Activated naive CD8-positive, alpha-beta T cell treated with anti-CD3 and anti-CD28 coated beads for 36 hours (primary cell): ENCODE measurements at places on chromosomes 11 and 22. TPM values are rescaled to one million over a fixed set of nuclear protein-coding genes. Genes with fewer than 3 reads are reported as not detected.

KBTBD3 gene
- total RNA-seq = 6.4 TPM

CABP4 gene
- 0.28 TPM for total RNA-seq

DNA sequence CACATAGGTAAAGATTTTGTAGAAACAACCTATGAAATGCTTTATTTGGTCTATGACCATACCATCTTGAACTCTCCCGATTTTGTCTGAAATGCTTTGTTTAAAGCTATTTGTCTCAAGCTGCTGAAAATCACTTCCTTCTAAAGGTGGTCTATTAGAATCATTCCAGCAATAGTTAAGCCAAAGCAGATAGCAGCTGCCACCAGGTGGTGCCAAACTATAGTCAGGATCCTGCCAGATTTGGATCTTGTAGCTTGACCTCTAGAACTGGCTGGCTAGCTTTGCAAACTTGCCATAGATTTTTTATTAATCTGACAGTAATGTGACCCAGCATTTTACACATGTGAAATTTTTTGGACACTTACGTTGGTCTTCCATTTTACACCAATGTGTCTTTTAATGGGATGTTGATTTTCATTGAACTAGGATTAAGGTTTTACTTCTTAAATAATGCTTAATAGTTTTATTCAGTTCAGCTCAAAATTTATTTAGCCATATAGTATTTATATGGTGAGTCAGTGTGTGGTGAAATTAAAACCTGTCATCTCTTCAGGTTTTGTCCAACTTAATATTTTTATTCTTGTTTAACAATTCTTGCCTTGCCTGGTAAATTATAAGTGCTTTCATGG lies 19.7 kb downstream of the CTR9 start:
- H3K36me3 ChIP-seq = peaks cover 39% of the 10 kb centered on the region
- H3K27me3 ChIP-seq = no peaks in the 10 kb centered on the region
- no peaks in the 10 kb centered on the region for H3K4me1 ChIP-seq
- peak; percentile 10 for DNase-seq
- peak overlapping the region; percentile 25 for H3K27ac ChIP-seq

DNA sequence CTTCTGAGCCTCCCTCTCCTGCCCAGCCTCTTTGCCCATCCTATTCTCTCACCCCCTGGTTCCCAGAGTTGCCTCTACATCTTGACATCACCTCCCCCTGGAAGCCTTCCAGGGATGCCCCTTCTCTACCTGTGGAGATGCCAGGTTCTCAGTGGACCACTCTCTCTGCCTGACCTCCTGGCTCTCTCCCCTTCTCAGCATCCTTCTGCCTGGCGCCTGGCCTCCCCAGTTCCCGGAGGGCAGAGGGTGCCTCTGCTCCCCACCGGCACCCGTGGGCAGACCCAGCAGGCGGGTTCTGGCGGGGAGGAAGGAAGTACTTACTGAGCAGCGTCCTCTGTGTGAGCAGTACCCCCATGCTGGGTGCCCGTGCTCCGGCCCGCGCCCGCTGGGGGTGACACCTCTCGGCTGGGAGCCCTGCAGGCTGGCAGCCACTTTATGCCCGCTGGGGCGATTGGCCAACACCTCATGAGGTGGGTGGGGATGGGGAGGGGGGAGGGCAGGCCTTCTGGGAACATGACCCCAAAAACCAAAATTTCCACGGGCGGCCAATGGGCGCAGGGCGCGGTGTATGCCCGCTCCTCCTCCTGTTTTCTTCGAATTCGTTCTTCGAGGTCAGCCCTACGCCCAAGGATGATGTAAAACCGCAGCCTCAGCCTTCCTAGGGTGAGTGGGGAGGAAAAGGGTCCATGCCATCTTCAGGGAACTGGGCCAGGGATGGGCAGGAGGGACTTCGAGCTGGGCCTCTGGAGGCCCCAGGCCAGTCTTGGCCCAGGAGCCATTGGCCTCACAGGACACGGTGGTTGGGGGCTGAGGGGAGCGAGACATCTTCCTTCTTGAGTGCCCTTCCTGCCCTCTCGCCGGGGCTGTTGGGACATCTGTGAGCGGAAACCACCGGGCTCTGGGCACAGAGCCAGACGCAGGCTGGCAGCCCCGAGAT lies at the start of gene OSM:
TSS of gene OSM (minus strand) at position 407 of the 937 bp plus-strand sequence. CDS start at position 355, 52 bp downstream.
- H3K36me3 ChIP-seq = peaks cover 52% of the 10 kb centered on the region
- peaks cover 40% of the 10 kb centered on the region for H3K4me1 ChIP-seq
- H3K27me3 ChIP-seq = peaks cover 3% of the 10 kb centered on the region
- peak within 1 kb of the TSS; percentile 99 for H3K27ac ChIP-seq
- peak within 1 kb of the TSS; percentile 95 for H3K4me3 ChIP-seq

- H3K27me3 ChIP-seq = no peaks in the 10 kb centered on the region
- H3K4me3 ChIP-seq = peak overlapping the region; percentile 68
- no peaks in the 10 kb centered on the region for H3K36me3 ChIP-seq
- H3K4me1 ChIP-seq = peaks cover 66% of the 10 kb centered on the region
- peak overlapping the region; percentile 93 for H3K27ac ChIP-seq
Observed at GRCh38 chr11:128422576-128423370, 164.6 kb downstream of the ETS1 start.

DNA sequence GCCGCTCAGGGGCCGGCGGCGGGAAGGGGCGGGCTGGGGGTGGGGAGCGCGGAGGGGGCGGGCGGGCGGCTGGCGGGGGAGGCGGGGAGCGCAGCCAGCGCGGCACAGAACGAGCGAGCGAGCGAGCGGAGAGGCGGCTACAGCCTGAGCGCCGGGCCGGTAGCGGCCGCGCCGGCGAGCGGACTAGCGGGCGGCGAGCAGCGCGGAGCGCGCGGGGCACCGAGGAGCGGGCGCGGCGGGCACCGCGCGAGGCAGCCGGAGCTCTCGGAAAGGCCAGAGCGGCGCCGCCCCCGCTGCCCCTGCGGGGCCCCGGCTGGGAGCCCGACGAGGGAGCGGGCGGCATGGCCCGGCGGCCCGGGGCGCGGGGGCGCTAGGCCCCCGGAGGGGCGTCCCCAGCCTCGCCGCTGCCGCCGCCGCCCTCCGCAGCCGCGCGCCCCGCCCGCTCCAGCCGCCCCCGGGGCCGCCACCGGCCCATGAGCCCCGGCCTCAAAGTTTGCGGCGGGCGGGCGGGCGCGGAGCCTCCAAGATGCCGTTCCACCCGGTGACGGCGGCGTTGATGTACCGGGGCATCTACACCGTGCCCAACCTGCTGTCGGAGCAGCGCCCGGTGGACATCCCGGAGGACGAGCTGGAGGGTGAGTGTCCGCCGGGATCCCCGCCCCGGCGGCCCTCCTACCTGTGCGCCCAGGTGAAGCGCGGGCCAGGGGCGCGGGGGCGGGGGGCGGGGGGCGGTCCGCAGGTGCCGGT lies at the start of gene CABP7:
TSS of gene CABP7 (plus strand) at position 105 of the 747 bp plus-strand sequence. CDS start at position 527, 422 bp downstream.
- no peak within 1 kb of the TSS for H3K27ac ChIP-seq
- H3K4me1 ChIP-seq = peaks cover 2% of the 10 kb centered on the region
- H3K36me3 ChIP-seq = no peaks in the 10 kb centered on the region
- peak within 1 kb of the TSS; percentile 50 for H3K4me3 ChIP-seq

- H3K4me3 ChIP-seq = no peak overlapping the region
- H3K36me3 ChIP-seq = peaks cover 9% of the 10 kb centered on the region
- peak; percentile 44 for DNase-seq
- H3K4me1 ChIP-seq = peaks cover 27% of the 10 kb centered on the region
Observed at GRCh38 chr11:34158661-34159060, 53.2 kb downstream of the NAT10 start.

GRCh38 chr11:46457659-46458424 lies 66.3 kb upstream of the CHRM4 start:
- H3K27ac ChIP-seq = no peak overlapping the region
- H3K27me3 ChIP-seq = no peaks in the 10 kb centered on the region
- no peak for DNase-seq
- H3K36me3 ChIP-seq = peaks cover 8% of the 10 kb centered on the region

OR2AG2 gene
- 0.18 TPM for total RNA-seq

DNA sequence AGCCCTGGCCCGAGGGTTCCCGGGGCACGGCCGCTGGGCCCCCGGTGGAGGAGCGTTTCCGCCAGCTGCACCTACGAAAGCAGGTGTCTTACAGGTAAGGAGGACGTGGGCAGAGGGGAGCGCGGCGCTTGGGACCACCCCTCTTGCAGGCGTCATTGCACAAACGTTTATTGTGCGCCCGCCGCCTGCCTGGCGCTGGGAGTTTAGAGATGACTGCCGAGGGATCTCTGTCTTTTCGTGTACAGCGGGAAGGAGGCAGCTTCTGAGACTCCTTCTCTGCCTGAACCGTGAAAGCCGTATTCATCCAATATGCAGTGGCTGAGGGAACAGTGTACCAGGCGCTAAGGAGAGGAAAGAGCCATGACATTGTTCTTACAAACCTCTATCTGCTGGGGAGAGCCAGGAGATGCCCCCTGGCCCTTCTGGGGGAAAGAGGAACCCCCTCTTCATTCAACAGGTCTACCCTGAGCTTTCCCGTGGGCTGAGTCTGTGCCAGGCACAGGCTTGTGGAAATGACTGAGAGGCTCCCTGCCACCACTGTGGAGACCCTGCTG lies 13.8 kb upstream of the DGKZ start:
- no peak for DNase-seq
- H3K4me3 ChIP-seq = peak overlapping the region; percentile 77
- H3K27ac ChIP-seq = peak overlapping the region; percentile 42
- H3K27me3 ChIP-seq = no peaks in the 10 kb centered on the region

SCUBE2 gene
- total RNA-seq = not detected

DNA sequence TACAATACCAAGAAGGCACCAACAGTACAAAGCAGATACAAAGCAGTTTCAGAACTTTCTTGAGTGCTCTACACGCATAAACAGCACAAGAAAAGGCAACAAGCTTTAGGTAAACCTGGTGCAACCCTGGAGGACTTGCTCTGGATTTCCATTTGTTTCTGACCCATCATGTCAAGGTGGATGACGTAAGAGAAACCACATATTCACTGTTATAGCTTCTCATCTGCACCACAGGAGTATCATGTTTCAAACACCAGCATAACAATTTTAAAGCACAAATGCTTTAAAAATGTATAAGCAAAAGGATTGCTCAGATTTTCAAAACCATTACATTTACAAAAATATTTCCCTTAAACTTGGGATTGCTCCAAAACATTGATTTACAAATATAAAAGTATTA lies 25.0 kb upstream of the YPEL1 start:
- no peak overlapping the region for H3K27ac ChIP-seq
- peaks cover 36% of the 10 kb centered on the region for H3K4me1 ChIP-seq
- H3K4me3 ChIP-seq = no peak overlapping the region
- no peaks in the 10 kb centered on the region for H3K27me3 ChIP-seq
- H3K36me3 ChIP-seq = peaks cover 22% of the 10 kb centered on the region

- no peak overlapping the region for H3K4me3 ChIP-seq
- no peak for DNase-seq
Observed at GRCh38 chr11:69489746-69490365, 8.4 kb downstream of the LINC01488 start.

DNA sequence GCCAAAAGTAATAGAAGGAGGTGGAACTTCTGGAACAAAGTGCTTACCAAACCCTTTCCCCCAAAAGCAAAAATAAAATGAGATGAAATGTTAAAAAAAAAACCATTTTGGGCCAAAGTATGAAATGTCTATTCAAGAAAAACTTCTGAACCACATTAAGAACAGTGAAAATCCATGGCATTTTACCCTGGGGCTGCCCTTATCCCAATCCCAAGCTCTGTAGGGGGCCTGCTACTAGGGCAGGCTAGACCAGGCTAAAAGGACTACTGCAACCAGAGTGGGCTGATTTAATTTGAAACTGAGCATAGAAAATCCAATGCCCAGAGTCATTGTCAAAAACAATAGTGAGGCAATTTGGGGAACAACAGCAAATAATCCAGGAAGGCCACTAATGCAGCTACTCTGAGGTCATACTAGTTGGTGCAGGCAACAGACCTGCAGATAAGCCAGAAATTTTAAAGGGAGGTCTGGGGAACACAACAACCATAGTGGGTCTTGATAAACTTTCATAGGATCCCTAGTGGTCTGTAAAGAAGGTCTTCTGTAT lies 99.4 kb downstream of the RELT start:
- H3K4me1 ChIP-seq = no peaks in the 10 kb centered on the region
- H3K27me3 ChIP-seq = no peaks in the 10 kb centered on the region
- DNase-seq = no peak
- H3K36me3 ChIP-seq = peaks cover 9% of the 10 kb centered on the region
- H3K27ac ChIP-seq = no peak overlapping the region

FOLR2 gene
- total RNA-seq = not detected

DNA sequence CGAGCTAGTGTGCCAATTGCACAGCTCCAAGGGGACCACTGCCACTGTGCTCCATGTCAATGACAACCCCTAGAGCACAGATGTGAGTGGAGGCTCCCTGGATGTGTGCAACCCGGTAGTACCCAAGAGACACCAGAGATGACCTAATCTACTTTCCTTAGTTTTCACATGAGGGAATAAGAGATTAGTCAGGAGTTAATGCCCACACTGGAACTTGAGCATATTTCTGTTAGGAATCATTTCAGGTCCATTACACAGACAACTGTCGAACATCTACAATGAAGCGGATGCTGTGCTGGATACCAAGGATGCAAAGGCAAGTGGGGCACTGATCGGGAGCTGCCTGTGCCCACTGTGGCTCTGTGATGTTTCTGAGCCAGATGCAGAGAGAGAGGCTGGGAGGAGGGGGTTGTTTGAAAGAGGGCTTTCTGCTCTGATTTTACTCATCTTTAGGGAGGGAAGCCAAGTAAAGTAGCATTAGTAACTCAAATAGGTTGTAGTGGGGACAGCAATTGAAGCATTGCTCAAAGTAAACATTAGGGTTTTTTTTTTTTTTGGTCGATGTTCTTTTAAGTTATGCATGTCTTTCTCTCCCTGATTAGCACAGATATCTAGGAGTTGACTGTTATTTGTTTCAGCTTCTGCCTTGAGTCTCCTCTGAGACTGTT lies 82.5 kb upstream of the SORL1-AS1 start:
- H3K36me3 ChIP-seq = peaks cover 52% of the 10 kb centered on the region
- H3K4me1 ChIP-seq = peaks cover 56% of the 10 kb centered on the region
- no peak overlapping the region for H3K4me3 ChIP-seq
- H3K27me3 ChIP-seq = no peaks in the 10 kb centered on the region
- no peak for DNase-seq

GRCh38 chr22:39244496-39245129 lies at the start of gene PDGFB:
Gene PDGFB (minus strand): TSS chr22:39244982. CDS start chr22:39243963, 1,019 bp downstream.
- H3K27ac ChIP-seq = no peak within 1 kb of the TSS
- H3K4me1 ChIP-seq = peaks cover 33% of the 10 kb centered on the region

SHANK2 gene
- not detected for total RNA-seq

ARHGAP8 gene
- total RNA-seq = 3.2 TPM

EFCAB6 gene
- total RNA-seq = 0.36 TPM

SHISA8 gene
- 0.68 TPM for total RNA-seq

DNA sequence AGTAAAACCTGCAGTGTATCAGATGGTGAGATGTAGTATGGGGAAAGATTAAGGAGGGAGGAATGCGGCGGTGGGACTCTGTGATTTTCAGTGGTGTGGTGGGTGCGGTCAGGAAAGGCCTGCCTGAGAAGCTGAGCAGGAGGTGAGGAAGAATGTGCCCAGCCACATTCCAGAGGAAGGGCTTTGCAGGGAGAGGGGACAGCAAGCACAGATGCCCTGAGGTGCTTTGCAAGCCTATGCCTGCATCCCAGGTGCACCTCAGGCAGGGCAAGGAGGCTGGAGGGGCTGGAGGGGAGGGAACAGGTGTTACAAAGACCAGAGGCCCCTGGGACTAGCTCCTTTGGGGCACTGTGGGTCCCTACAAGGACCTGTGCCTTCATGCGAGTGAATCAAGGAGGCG lies 42.1 kb downstream of the MYO7A start:
- H3K27me3 ChIP-seq = no peaks in the 10 kb centered on the region
- no peaks in the 10 kb centered on the region for H3K4me1 ChIP-seq
- DNase-seq = no peak
- H3K36me3 ChIP-seq = no peaks in the 10 kb centered on the region
